Smooth muscle cell of the umbilical artery (primary cell): ENCODE measurements at places on chromosomes 3 and 15. TPM values are rescaled to one million over a fixed set of nuclear protein-coding genes. Genes with fewer than 3 reads are reported as not detected.

PARP3 gene
- total RNA-seq = 10.4 and 31.0 TPM in 2 replicates

NOX5 gene
- total RNA-seq = 0.30 and 0.65 TPM in 2 replicates

IL5RA gene
- not detected in 2 replicates for total RNA-seq

SLC2A2 gene
- total RNA-seq = not detected in 2 replicates

USP50 gene
- not detected in 2 replicates for total RNA-seq

GABRR3 gene
- total RNA-seq = not detected in 2 replicates

ITPKA gene
- total RNA-seq = 0.59 and 1.8 TPM in 2 replicates

SNTN gene
- not detected in 2 replicates for total RNA-seq

AHSG gene
- total RNA-seq = under 0.01 and 0.09 TPM in 2 replicates

OR5K1 gene
- not detected in 2 replicates for total RNA-seq

LNP1 gene
- total RNA-seq = 3.3 and 3.9 TPM in 2 replicates
